ENCODE measurements at places on chromosomes 7 and 10. TPM values are rescaled to one million over a fixed set of nuclear protein-coding genes. Genes with fewer than 3 reads are reported as not detected.

GRCh38 chr10:23351926-23352519 lies 7.4 kb upstream of the C10orf67 start:
- peak; percentile 97 for DNase-seq

DNA sequence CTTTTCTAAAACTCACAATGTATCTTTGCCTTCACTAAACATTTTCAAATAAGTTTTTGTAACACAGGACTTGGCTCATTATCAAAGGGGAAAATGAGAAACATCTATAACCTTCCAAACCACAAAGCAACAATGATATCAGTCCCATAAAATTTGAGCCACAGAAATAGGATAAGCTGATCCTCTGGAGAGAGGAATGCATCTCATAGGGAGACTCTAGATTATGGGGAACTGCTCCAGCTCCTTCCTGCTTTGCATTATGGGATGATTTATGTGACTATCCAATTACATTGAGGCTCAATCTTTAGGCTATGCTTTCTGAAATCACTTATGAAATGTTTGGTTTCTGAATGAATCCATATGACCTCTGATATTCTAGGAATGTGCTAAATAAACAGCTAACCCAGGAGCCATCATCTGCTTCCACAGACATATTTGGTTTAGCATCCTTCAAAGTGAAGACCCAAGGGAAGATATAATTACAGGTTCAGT lies 70.4 kb downstream of the CUBN start:
- no peak for DNase-seq

TRIM73 gene
- 0.38 TPM for total RNA-seq

GRCh38 chr7:16493266-16493665 lies 27.7 kb upstream of the SOSTDC1 start:
- no peak for DNase-seq

All from bronchial epithelial cell (primary cell).